NCI-H2107 (cell line): ENCODE measurements at places on chromosomes 7 and 10.

- DNase-seq: no peak
Observed at GRCh38 chr10:77393821-77394501, 243.6 kb downstream of the KCNMA1 start.

GRCh38 chr7:45606050-45606449, 31.9 kb downstream of the ADCY1 start:
- no peak for DNase-seq

DNA sequence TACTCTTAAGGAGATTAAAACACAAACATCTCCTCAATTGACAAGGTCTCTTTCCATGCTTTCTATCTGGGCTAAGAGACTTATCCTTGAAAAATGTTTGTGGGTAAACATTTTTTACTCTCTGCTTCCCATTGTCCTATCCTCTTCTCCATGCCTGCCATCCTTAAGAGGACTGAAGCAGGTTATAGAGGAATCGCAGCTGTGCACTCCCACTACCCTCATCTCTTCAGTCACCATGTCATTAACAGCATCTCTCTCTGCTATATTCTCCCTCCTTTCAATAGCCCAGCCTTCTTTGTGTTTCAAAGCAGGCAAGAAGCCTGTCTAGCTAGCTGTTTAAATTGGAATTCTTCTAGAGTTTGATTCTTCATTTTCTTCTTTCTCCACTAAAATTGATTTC, 22.6 kb downstream of the COL1A2 start:
- DNase-seq: no peak

- DNase-seq: peak; percentile 91
Observed at GRCh38 chr7:98280791-98281756, at the start of gene BRI3. Gene BRI3 (plus strand): TSS chr7:98281686. CDS start chr7:98281796, 110 bp downstream.

- peak; percentile 4 for DNase-seq
Observed at GRCh38 chr10:113735913-113736312, 15.6 kb upstream of the PLEKHS1 start.

GRCh38 chr10:119496273-119496672, 46.2 kb downstream of the RGS10 start:
- DNase-seq: no peak

DNA sequence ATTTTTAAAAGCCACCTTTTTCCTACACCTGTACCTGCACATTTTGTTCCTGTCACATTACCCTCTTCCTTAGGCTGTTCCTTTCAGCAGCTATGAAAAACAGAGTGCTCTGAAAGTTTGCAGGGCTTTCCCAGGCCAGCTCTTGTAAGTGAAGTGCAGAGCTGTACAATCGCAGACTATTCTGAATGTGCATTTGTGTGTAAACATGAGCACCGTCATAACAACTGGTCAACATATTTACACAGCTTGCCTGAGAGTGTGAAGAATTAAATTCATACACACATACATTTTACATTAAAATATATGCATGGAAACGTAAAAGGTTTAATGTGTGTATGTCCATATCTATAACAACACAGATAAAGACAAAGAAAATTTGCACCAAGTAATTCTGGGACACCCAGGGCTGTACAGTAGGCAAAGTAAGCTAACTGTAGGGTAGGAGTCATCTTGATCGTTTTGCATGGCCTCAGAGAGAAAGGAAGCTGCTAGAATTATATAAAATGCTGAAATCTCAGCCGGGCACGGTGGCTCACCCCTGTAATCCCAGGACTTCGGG, 23.6 kb upstream of the LYZL1 start:
- DNase-seq: no peak

DNA sequence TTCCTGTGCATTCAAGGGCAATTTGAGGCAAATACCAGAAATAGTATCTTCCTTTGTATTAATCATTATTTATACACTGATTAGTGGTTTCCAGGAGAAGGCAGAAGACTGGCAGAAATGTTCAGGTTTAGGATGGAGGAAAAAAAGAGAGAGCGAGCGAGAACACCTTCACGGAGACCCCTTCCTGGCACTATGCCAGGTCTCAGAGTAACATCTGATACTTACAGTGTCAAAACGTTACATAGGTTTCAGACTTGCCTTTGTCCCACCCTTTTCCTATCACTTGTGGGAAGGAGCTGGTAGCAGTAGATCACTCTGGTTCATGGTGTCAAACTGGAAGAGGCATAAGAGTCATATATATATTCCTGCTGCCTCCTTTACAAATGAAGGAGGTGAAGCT, 652 bp downstream of the OR2A12 start:
- no peak for DNase-seq

- DNase-seq: no peak
Observed at GRCh38 chr7:133912916-133913697, 214.0 kb upstream of the LRGUK start.

- no peak for DNase-seq
Observed at GRCh38 chr7:105866102-105866801, 10.1 kb downstream of the ATXN7L1 start.
